Umbilical cord (tissue), 2 donors: ENCODE measurements at places on chromosomes 5 and 9.

GRCh38 chr5:93800988-93801811 lies 59.8 kb upstream of the POU5F2 start:
- peak; percentile 54 for DNase-seq

- no peak for DNase-seq
These were observed 63.6 kb upstream of the SPEF2 start for GRCh38 chr5:35554016-35554415.

DNA sequence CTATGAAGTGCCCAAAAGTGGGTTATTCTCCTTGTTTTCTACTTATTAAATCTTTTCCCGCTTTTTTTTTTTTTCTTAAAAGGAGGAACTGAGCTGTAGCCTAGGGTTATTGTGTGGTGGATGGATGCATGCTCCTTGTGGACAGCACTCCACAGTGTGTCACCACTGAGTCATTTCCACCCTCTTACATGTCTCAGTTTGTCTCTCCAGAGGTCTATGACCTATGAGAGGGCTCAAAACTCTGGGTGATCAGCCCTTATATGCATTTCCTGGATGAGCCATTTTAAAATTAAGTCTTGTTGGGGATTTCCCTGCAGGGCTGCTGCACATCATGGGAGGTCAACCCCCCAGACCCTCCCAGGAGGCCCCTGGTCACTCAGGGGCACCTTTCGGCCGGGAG lies 102.2 kb upstream of the MOCS2 start:
- DNase-seq = no peak

GRCh38 chr5:11289733-11290132 lies 528.7 kb upstream of the DAP start:
- DNase-seq = no peak

GRCh38 chr5:156515803-156516360 lies 188.9 kb downstream of the SGCD start:
- no peak for DNase-seq

- DNase-seq = peak; percentile 62
These were observed 170.5 kb downstream of the NNT start for GRCh38 chr5:43773478-43773844.

DNA sequence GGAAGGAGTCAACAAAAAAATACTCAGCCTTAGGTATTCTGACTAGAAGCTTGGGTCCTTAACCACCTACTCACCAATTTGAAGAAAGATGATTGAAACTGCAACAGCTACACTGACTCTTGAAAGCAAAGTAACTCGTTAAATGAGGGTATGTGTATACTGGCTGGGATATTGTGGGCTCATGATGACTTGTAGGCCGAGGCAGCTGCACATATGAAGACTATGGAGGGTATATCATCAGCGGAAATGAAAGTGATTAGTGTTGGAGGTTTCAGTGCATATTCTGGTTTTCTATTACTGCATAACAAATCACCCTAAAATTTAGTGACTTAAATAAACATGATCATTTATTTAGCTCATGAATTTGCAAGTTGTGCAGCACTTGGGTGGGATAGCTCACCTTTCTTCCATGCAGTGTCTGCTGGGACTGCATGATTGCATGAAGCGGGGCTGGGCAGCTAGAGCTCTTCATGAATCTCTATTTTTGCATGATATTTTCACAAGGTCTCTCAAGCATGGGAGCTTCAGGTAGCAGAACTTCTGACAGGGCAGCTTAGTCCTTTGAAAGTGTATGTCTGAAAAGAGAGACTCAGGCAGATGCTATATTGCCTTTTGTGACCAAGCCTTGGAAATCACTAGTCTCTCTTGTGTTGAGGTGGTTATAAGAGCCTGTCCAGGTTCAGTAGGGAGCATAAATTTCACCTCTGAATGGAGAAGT lies 96.1 kb upstream of the CDKN2B start:
- DNase-seq = no peak

DNA sequence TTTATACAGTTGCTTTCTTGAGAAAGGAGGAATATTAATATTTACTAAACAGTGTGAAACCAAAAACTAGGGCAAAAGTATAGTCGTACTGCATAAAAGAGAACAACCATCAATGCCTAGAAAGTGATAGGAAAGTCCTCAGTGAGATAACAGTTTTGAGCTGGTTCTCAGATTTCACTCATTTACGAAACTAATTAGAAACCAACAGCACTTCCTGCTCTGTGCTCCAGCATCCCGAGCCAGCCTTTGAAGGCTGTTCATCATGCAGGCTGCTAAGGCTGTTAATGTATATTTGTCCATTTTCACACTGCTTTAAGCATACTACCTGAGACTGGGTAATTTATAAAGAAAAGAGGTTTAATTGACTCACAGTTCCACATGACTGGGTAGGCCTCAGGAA lies 2039.9 kb downstream of the EFNA5 start:
- no peak for DNase-seq

GRCh38 chr9:121844562-121844961 lies 193.1 kb downstream of the DAB2IP start:
- DNase-seq = no peak

DNA sequence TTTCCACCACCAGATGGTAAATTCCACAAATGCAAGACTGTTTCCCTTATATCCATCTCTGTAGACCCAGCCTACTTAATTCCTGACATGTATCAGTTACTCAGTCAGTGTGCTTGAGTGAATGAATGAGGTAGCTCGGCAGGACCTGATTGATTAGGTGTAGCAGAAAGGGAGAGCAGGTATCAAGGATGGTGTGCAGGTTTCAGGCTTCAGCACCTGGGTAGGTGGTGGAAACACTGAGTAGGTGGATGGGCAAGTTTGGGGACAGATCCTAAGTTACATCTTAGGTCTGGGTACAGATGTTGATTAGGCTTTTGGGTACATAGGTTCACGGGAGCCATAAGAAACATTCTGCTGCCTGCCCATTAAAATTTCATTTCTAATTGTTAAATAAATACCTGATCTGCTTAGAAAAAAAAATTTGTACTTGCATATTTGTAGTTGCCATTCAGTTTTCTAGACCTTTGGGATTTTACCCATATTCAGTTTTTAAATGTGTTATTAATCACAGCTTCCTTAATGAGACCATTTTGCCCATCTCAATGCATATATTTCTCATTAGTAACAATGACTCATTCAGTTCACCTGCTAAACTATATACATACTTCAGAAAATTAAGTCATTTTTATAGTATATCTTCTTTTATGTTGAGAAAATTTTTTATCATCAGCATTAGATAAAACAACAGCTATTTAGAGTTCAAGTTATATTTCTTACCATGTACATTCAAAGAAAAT lies 111.8 kb downstream of the INIP start:
- DNase-seq = no peak

DNA sequence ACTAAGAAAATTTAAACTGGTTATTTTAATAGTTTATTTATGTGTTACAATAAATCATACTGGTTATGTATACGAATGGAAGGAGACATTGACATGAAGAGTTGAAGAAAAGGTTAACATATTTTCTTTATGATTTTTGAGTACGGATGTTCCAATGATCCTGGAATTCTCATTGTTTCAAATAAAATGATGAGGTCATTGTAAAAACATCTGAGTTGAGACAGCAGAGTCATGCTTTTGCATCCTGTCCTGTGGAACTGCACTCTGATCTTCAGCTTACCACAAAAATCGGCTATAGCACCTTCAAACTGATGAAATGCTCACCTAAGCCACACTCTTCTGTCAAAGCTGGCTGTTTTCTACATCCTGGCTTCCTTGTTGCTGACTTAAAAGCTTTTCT lies 67.8 kb downstream of the PTCD2 start:
- no peak for DNase-seq

DNA sequence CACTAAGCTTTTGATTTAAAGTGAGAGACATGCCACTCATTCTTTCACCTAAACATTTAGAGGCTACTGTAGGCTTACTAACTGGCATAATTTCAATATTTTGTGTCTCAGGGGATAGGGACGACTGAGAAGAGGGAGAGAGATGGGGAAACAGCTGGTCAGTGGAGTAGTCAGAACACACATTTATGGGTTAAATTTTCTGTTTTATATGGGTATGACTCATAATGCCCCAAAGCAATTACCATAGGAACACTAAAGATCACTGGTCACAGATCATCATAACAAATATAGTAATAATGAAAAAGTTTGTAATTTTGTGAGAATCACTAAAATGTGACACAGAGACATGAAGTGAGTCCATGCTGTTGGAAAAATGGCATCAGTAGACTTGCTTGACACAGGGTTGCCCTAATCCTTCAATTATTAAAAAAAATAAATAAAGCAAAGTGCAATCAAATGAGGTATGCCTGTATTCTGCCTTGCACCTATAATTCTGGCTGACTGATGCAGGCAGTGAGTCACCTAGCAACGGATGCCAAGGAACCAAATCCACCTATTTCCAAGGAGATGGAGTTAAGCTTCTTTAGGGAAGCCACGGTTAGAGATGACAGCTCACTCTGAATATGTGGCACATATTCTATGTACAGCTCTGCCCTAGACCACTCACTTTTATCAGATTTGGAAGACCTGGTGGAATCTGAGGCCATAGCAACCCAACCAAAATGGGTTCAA lies 166.1 kb downstream of the MARCHF11 start:
- no peak for DNase-seq

GRCh38 chr5:132383984-132384383 lies 14.5 kb downstream of the SLC22A5 start:
- DNase-seq = no peak

GRCh38 chr9:136204838-136205706 lies at the start of gene LHX3:
LHX3 (minus strand) TSS chr9:136205128; CDS start chr9:136205012, 116 bp downstream.
- DNase-seq = peak; percentile 10

- DNase-seq = no peak
These were observed 3.2 kb upstream of the TLE4 start for GRCh38 chr9:79568337-79569101.

DNA sequence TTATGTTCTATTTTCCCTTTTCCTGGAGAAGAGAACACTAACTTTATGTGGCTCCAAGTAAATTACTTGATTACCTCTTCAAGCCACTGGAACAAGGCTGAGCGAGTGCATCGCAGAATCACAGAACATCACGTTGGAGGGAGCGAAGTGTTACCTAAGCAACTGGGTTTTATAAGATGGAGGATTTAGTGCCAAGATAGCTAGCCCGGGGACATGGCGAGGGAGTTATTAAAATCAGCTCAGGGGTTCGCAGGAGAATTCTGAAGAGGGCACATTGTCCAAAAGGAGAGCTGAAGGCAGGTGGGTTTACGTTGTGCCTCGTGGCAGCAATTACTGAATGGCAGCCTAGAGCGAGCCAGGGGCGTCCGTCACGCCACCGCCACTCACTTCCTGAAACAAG lies 563.2 kb upstream of the ADAMTS16 start:
- no peak for DNase-seq

DNA sequence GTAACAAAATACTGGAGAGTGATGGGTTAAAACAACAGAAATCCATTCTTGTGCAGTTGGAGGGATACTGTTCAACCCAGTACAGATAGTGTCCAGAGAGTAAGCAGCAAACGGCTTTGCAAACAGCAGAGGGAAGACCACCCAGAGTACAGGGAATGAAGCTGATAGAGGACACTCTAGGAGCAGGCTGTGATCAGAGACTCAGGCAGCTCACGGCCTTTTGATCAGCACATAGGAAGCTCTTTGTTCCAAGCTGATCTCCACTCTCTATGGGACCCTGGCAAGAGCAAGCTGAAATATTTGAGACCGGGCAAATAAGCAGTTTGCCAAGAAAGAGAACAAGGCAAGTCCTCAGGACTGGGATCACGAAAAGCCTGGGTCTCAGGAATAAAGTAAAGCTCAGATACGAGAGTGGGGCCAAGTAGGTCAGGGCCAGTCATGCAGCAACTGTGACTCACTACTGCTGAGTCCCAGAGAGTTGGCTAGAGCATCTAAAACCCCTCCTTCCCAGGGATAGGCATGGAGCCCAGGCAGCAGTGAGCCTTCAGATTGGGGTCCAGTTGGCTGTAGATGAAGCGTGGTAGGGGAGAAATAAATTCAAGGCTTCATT lies 52.4 kb downstream of the MELK start:
- DNase-seq = peak; percentile 86

- DNase-seq = no peak
These were observed 21.7 kb downstream of the CLPTM1L start for GRCh38 chr5:1322955-1323802.

- no peak for DNase-seq
These were observed 800.6 kb upstream of the CDH6 start for GRCh38 chr5:30392897-30393296.

- DNase-seq = no peak
These were observed 55.6 kb upstream of the TESK1 start for GRCh38 chr9:35549441-35549840.

- DNase-seq = no peak
These were observed 45.1 kb upstream of the IL13 start for GRCh38 chr5:132612846-132613245.

DNA sequence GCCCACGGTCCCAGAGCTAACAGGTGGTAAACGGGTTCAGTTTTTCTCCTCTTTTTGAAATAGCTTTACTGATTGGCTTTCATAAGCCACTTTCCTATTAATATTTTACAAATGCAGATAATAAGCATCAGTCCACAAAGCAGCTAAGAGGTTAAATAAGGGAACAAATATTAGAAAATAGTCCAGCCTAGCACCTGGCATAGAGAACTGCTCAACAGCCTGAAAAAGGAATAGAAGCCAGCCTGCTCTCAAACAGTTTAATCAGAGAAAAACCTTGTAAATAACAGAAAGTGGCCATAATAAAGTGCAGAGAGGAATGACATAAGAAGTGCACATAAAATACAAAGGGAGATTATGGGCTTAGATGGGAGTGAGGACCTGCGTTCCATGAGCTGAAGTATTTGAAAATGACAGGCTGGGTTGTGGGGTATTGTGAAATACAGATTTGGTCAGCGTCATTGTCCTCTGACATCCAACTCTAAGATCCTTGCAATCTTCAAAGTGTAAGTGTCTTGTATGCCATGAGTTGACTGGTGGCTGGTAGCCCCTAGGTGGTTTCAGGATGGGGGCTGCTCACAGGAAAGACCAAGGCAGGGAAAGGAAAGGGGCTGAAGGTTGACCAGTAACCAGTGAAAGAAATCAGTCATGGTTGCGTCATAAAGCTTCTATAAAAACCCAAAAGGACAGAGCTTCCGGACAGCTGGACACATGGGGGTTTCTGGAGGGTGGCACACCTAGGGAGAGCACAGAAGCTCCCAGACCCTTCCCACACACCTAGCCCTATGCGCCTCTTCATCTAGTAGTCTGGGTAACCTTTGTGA lies 32.4 kb downstream of the MYO10 start:
- peak; percentile 15 for DNase-seq

- no peak for DNase-seq
These were observed 322.3 kb upstream of the CDH6 start for GRCh38 chr5:30871196-30871595.

DNA sequence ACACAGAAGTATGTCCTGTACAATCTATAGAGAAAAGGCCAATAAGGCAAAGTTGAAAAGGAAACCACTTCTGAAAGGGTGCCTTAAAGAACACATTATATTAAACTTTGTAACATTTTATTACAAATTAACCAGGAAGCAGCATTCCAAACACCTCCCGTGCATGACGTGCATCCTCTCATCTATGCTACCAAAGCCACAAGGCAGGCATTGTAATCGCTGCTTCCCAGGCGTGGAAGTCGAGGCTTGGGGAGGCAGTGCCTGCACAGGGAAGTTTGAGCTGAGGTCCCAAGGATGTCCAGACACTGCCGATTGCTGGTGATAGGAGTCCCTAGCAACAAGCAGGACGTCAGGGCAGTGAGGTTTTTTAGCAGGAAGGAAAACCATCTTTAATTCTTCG lies 44.3 kb upstream of the BARHL1 start:
- no peak for DNase-seq
